CD4-positive, alpha-beta T cell treated with Interleukin-1 beta for 1 hour (primary cell): ENCODE measurements at places on chromosomes 13 and 19.

- DNase-seq: peak; percentile 17
These were observed 600 bp downstream of the UBE2S start for GRCh38 chr19:55406826-55407549.

DNA sequence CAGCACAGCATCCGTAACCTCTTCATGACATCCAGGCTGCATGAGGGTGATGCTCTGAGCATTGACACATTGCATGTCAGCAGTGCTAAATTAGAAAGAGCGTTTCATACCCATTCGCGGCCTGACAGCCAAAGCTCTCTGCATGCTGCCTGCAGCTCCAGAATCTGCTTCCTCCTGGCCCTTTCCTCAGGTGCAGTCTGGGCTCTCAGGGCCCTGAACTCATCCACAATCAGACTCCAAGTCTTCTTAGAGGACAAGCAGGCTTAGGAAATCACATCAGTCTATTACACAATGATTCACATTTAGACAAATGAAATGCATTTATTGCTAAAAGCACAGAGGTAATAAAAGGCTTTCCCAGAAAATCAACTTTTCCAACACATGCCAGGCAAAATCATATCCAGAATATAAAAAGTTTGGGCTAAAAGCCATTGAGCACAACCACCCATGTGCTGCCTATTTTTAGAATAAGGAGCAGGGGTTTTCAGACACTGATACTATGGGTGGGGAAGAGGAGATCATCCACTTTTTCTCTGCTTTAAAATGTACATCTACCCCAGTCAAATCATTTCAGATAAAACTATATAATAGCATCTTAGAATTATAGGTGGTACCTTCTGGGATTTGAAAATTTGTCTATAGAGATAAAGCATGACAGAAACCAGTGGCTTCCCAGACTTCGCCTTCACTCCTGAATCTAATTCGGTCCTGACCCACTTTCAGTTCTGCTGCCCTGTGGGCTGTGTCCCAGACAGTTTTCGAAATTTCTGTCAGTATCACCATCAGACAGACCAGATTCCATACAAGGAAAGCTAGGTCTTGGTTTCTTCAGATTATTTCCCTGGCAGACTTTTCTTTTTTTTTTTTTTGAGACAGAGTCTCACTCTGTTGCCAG lies 109.3 kb downstream of the COL4A2 start:
- no peak for DNase-seq

DNA sequence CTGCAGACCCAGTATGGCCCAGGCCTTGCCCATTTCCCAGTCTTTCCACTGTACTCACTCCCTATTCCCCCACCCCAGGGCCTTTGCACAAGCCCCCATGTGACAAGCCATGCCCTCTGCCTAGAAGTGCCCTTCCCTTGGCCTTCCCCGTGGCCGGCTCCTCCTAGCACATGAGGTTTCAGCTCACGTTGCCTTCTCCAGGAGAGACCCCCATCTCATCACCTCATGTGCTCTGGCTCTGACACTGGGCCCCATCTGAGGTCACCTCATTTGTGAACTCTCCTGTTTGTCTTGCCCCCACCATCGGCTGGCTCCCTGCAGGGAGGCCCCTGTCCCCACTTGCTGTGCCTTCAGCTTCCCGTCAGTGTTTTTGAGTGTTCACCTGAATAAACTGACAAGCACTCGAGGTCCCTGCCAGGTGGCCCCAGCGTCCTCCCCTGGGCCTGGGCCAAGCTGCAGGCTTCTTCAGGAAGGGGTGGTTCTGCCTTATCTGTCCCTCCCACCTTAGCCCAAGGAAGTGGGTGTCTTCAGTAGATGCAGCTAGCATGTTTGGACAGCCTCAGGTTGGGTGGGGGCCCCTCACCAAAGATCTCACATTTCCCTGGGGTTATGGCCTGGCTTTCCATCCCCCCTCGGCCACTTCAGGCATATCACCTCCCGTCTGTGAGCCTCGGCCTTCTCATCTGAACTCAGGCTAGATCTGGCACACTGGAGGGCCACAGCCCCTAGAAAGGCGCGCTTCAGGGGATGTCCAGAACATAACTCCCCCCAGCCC lies 3.8 kb upstream of the SLC25A42 start:
- no peak for DNase-seq

DNA sequence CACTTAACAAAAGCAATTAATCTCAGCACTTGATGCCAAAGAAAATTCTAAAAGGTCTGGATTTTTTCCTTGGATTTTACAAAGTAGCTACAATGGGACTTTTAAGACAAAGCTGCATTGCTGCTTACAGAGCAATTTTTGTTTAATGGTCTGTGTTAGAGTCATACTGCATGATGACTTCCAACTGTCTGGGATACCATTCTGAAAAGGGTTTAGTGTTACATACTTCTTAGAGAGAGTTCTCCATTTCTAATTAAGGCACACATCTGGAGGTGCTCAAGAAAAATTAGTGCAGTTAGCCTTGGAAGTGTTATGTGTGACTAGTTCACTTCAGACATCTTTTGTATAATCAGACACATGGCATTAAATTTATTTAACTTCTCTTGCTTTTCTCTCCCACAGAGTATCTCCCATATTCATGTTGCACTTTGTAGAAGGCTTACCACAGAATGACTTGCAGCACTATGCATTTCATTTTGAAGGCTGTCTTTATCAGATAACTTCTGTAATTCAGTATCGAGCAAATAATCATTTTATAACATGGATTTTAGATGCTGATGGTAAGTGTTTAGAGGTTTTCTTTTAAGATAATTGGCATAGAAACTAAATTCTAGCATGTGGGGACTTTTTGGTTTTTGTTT lies 35.1 kb downstream of the USPL1 start:
- DNase-seq: no peak

- no peak for DNase-seq
These were observed 2.2 kb downstream of the ABCC4 start for GRCh38 chr13:95298971-95299621.

GRCh38 chr19:58002384-58003173 lies at the start of gene ZNF606:
Gene ZNF606, minus strand, starts transcription at chr19:58002820. Its CDS starts 1,501 bp downstream, at chr19:58001319.
- peak; percentile 87 for DNase-seq
